ENCODE measurements at places on chromosomes 16 and 17. TPM values are rescaled to one million over a fixed set of nuclear protein-coding genes. Genes with fewer than 3 reads are reported as not detected.
A peak's percentile ranks its signal among the peaks of the same experiment; 100 is the strongest.

DNA sequence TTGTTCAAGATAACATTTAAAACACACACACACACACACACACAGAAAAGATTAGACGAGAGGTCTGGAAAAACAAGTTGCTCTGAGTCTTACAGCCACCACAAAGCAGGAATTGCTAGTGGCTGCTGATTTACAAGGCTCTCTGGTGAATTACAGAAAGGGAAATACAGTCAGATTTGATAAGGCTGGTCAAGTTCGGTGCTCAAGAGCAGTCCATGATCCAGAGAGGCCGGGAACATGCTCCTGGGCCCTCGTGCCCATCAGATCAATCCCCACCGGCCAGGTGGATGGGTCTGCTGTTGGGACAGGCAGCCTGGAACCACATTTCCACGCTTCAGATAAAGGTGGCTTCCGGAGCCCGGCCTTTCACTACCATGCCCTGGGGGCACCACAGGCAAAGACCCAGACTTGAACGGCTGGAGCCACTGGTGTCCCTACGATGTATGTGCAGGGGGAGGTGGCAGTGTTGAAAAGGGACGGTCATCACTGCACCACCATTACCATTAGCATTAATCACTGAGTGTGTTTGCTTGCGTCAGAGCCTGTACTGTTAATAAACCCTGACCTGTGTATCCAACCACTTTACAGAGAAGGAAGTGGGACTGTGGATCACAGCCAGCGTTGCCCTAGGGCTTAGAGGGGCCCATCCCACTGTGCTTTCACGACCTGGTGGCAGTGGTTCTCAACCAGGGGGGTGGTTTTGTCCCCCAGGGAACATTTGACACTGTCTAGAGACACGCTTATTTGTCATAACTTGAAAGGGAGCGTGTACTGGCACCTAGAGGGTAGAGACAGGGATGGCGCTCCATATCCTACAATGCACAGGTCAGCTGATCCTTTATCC lies 95.1 kb downstream of the XYLT1 start:
- no peak for DNase-seq
- no peaks in the 10 kb centered on the region for H3K27me3 ChIP-seq
- no peak overlapping the region for H3K4me3 ChIP-seq
- H3K36me3 ChIP-seq, result peaks cover 23% of the 10 kb centered on the region
- H3K27ac ChIP-seq, result no peak overlapping the region

- H3K36me3 ChIP-seq, result peaks cover 6% of the 10 kb centered on the region
- H3K4me3 ChIP-seq, result no peak overlapping the region
- H3K4me1 ChIP-seq, result no peaks in the 10 kb centered on the region
- DNase-seq, result peak; percentile 24
- peaks cover 54% of the 10 kb centered on the region for H3K27me3 ChIP-seq
- H3K27ac ChIP-seq, result no peak overlapping the region
Observed at GRCh38 chr17:5121186-5121841, 5.5 kb downstream of the USP6 start.

DNA sequence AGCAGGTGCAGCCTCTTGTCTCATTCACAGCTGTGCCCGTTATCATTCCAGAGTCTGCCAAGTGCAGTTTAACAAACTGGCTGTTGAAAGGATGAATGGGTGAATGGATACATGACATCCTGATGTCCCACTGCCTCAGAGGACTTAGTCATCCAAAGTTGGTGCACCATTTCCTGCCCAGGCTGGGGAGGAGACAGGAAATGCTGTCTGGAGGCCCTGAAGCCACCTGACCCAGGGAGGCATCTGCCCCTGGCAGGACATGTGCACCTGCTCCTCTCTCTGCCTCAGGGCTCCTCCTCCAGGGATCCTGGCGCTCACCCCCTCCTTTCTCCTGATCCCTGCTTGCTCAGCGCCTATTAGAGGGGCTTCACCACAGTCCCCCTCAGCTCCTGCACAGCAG lies 1.8 kb upstream of the CD300C start:
- H3K4me3 ChIP-seq, result peak overlapping the region; percentile 67
- no peaks in the 10 kb centered on the region for H3K27me3 ChIP-seq
- DNase-seq, result peak; percentile 50
- no peaks in the 10 kb centered on the region for H3K36me3 ChIP-seq

- peaks cover 2% of the 10 kb centered on the region for H3K4me1 ChIP-seq
- no peak overlapping the region for H3K4me3 ChIP-seq
- no peaks in the 10 kb centered on the region for H3K36me3 ChIP-seq
- no peak for DNase-seq
- peaks cover 2% of the 10 kb centered on the region for H3K27me3 ChIP-seq
Observed at GRCh38 chr16:4790261-4790660, 2.1 kb upstream of the SEPTIN12 start.

- no peak for DNase-seq
- H3K4me1 ChIP-seq, result no peaks in the 10 kb centered on the region
- H3K36me3 ChIP-seq, result peaks cover 3% of the 10 kb centered on the region
- no peaks in the 10 kb centered on the region for H3K27me3 ChIP-seq
- H3K27ac ChIP-seq, result no peak overlapping the region
- H3K4me3 ChIP-seq, result no peak overlapping the region
Observed at GRCh38 chr16:12219992-12220391, 243.5 kb downstream of the SNX29 start.

DNA sequence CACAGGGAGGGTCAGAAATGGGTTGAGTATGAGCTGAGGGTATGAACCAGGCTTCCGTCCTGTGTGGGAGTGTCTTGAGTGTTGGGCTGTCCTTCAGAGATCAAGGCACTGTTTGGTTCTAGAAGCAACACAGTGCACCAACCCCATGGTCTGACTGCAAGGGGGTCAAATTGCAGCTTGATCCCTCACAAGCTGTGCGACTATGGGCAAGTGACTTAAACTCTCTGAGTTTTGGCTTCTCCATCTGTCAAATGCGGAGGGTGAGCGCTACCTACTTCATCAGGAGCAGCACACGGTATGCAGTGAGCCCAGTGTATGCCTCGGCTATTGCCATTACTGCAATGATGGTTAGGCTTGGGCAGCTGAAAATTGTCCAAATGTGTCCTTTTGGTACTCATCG lies 21.0 kb downstream of the SEC14L5 start:
- no peak overlapping the region for H3K27ac ChIP-seq
- no peak overlapping the region for H3K4me3 ChIP-seq
- peaks cover 8% of the 10 kb centered on the region for H3K27me3 ChIP-seq
- H3K4me1 ChIP-seq, result no peaks in the 10 kb centered on the region
- no peaks in the 10 kb centered on the region for H3K36me3 ChIP-seq

DNA sequence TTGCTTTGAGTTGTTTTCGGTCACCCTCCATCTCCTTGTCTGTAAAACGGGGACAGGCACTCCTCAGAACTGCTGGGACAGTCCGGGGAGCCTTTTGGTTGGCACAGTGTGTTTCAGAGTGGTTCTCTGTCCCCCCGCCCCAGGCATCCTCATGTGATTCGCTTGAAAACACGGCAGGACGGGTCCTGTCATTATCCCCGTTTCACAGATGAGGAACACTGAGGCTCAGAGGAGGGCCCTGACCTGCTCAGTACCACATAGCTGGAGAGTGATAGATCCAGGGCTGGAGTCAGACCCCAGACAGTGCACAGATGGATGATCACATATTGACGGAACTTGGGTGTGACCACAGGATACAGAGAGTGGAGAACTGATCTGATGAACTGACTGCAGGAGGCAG lies 13.5 kb upstream of the ADGRG1 start:
- no peak for DNase-seq
- no peaks in the 10 kb centered on the region for H3K27me3 ChIP-seq
- H3K27ac ChIP-seq, result peak overlapping the region; percentile 17
- H3K4me1 ChIP-seq, result peaks cover 29% of the 10 kb centered on the region

DNA sequence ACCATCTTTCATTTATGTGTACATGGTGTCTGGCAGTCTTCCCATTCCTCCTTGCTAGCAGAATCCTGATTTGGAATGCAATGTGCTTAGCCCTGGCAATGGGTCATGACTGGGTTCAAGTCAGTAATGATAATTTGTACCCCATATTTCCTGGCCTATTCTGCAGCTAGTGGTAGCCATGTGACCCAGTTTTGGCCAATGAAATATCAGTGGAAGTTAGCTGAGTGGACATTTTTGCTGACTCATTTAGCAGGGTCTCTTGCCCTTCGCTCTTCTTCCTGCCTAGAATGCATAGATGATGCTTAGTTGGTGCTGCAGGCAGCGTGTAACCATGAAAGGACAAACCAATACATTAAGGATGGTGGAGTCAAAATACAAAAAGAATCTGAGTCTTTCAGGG lies 78.8 kb upstream of the AKTIP start:
- no peak for DNase-seq
- no peaks in the 10 kb centered on the region for H3K27me3 ChIP-seq
- no peak overlapping the region for H3K4me3 ChIP-seq
- no peaks in the 10 kb centered on the region for H3K36me3 ChIP-seq
- H3K4me1 ChIP-seq, result no peaks in the 10 kb centered on the region
- H3K27ac ChIP-seq, result no peak overlapping the region

DNA sequence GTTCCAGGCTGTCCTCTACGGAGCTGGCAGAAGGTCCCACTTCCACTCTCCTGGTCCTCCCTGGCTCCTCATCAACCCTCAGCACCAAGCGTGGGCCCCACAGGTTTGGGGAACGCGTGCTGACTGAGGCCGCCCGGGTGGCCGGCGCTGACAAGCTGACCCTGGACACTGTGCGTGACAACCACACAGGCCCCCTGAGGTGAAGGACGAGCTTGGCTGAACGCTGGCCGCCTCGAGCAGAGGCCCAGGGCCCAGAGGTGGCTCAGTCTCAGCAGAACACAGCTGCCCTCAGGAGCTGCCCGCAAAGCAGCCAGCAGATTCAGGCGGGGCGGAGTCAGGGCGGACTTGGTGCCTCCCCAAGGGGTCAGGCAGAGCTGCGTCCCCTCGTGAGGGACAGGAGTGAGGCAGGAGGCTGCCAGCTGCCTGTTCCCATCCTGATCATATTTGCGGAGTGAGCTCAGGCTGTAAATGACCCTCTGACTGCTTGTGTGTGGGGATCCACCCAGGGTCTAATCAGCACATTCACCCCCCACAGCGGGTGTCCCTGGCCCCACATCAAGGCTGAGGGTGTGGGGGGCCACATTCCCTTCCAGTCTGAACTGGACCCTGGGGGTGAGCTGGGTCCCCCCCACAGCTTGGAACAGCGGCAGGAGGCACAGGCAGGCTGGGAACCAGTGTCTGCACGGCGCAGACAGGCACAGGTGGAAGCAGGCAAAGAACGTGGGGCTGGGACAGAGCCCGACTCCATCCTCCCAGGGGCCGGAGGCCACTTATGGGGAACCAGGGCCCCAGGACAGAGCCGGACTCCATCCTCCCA lies 105.1 kb upstream of the METRNL start:
- no peak overlapping the region for H3K4me3 ChIP-seq
- H3K4me1 ChIP-seq, result peaks cover 14% of the 10 kb centered on the region
- H3K27me3 ChIP-seq, result no peaks in the 10 kb centered on the region
- no peak overlapping the region for H3K27ac ChIP-seq
- DNase-seq, result no peak

- peaks cover 46% of the 10 kb centered on the region for H3K4me1 ChIP-seq
- no peaks in the 10 kb centered on the region for H3K27me3 ChIP-seq
- peak overlapping the region; percentile 83 for H3K27ac ChIP-seq
- H3K4me3 ChIP-seq, result peak overlapping the region; percentile 48
- DNase-seq, result no peak
Observed at GRCh38 chr17:63832014-63832413, 4.6 kb upstream of the FTSJ3 start.

- DNase-seq, result no peak
- H3K4me3 ChIP-seq, result no peak overlapping the region
- no peaks in the 10 kb centered on the region for H3K4me1 ChIP-seq
Observed at GRCh38 chr17:76940738-76941350, 72.6 kb downstream of the MGAT5B start.

GRCh38 chr17:82034371-82035011 lies 3.0 kb downstream of the DCXR start:
- no peak overlapping the region for H3K4me3 ChIP-seq
- DNase-seq, result no peak
- H3K4me1 ChIP-seq, result peaks cover 25% of the 10 kb centered on the region
- no peaks in the 10 kb centered on the region for H3K27me3 ChIP-seq
- H3K27ac ChIP-seq, result no peak overlapping the region

GRCh38 chr17:75832652-75833400 lies 11.4 kb downstream of the UNC13D start:
- H3K27me3 ChIP-seq, result no peaks in the 10 kb centered on the region
- peak overlapping the region; percentile 92 for H3K27ac ChIP-seq
- peaks cover 13% of the 10 kb centered on the region for H3K36me3 ChIP-seq
- H3K4me3 ChIP-seq, result peak overlapping the region; percentile 79
- peak; percentile 68 for DNase-seq
- peaks cover 33% of the 10 kb centered on the region for H3K4me1 ChIP-seq

DNA sequence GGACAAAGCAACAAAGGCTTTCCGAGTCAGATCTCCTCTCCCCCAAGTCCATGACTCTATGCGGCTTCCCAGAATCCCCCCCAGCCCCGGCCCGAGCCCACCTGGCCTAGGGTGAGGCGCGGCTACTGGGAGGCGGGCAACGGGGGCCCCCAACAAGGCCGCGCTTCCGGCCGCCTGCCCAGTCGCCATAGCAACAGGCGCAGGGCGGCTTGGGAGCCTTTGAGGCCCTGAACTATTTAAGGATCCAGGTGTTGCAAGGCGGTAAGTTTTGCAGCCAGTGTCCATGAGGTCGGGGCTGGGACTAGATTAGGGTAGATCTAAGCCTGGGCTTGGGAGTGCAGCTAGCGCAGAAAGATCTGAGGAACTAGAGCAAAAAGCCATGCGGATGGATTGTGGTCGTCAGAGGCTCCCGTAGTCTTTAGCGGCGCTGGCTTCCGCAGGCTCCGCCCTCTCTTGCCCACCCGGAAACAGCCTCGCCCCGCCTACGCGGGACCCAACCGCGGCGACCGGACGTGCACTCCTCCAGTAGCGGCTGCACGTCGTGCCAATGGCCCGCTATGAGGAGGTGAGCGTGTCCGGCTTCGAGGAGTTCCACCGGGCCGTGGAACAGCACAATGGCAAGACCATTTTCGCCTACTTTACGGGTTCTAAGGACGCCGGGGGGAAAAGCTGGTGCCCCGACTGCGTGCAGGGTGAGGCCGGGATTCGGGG lies at the start of the genes KIAA0753 and TXNDC17:
KIAA0753 (minus strand) TSS at position 176 of the 711 bp plus-strand sequence. CDS start 5,608 bp downstream, outside the sequence.
TXNDC17 (plus strand) TSS at position 525 of the 711 bp plus-strand sequence; CDS start at position 548, 23 bp downstream.
- peaks cover 13% of the 10 kb centered on the region for H3K36me3 ChIP-seq
- no peaks in the 10 kb centered on the region for H3K27me3 ChIP-seq
- DNase-seq, result peak; percentile 96

DNA sequence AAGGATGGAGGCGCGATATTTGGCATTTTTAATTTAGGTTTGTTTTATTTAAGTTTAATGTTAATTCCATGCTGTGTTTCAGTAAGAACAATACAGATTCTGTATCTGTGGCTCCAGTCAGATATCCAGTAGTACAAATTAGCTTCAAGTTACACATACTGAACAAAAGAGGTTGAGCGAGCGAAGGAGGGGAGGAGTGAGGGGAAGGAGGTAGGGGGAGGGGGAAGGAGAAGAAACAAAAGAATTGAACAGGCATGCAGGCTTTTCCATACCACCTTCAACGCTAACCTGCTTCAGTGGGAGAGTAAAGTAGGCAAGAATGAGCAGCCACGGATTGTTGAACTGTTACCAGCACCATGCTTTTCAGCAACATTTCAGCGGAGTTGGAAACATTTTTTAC lies 55.5 kb downstream of the YWHAE start:
- H3K36me3 ChIP-seq, result peaks cover 20% of the 10 kb centered on the region
- H3K27ac ChIP-seq, result no peak overlapping the region
- no peaks in the 10 kb centered on the region for H3K27me3 ChIP-seq
- no peak for DNase-seq
- H3K4me3 ChIP-seq, result no peak overlapping the region

GRCh38 chr17:58086953-58087352 lies 3.7 kb downstream of the DYNLL2 start:
- DNase-seq, result no peak
- no peak overlapping the region for H3K4me3 ChIP-seq
- H3K27ac ChIP-seq, result no peak overlapping the region
- peaks cover 28% of the 10 kb centered on the region for H3K36me3 ChIP-seq
- H3K4me1 ChIP-seq, result peaks cover 37% of the 10 kb centered on the region
- no peaks in the 10 kb centered on the region for H3K27me3 ChIP-seq

The KRT31 gene
- not detected for total RNA-seq

The JMJD8 gene
- total RNA-seq, result 38.3 TPM

The PLK1 gene
- 84.8 TPM for total RNA-seq

The B4GALNT2 gene
- total RNA-seq, result not detected
